ENCODE measurements at places on chromosomes 3 and 15.
A peak's percentile ranks its signal among the peaks of the same experiment; 100 is the strongest.

DNA sequence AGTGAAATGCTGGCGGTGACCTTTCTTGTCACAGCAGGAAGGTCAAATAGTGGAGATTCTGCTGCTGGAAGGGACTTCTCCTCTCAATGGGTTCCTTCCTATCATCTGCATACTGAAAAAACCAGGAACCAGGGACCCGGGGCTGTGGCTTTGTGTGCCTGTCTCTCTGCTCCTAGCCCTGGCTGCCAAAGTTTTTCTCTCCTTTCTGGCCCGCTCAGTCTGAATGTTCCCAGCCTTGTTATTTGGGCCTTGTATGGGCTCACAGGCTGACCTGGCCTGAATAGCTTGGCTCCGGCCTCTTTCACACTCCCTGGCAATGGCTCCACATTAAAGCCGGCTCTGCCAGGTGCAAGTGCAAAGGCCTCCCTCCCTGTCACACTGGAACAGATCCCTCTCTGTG lies 94.7 kb downstream of the LRIG1 start:
- DNase-seq = no peak

GRCh38 chr15:39939487-39940452 lies 5.9 kb downstream of the EIF2AK4 start:
- no peak for DNase-seq

DNA sequence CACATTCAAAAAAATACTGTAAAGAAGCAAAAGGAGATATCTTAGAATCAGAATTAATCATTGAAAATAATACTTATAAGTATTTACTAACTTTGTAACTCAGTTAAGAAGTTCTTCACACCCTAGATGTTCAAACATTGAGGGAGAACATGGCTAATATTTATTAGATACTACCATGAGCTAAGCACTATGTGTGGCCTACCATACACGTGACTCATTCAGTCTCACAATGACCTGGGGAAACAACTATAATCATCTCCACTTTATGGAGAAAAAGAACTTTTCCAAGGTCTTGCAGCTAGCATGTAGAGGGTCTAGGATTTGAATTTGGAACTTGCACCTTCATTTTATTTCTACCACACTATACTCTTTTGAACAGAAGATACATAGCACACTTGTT lies 361.9 kb upstream of the CFAP20DC start:
- no peak for DNase-seq

- DNase-seq = no peak
Measured at GRCh38 chr3:50194903-50195500, 3.6 kb downstream of the GNAT1 start.

GRCh38 chr3:24253336-24253735 lies 241.3 kb downstream of the THRB start:
- no peak for DNase-seq

GRCh38 chr3:105367063-105367405 lies 325 bp downstream of the ALCAM start:
- DNase-seq = no peak

GRCh38 chr3:165196577-165197480 lies 645 bp upstream of the SLITRK3 start:
- no peak for DNase-seq

DNA sequence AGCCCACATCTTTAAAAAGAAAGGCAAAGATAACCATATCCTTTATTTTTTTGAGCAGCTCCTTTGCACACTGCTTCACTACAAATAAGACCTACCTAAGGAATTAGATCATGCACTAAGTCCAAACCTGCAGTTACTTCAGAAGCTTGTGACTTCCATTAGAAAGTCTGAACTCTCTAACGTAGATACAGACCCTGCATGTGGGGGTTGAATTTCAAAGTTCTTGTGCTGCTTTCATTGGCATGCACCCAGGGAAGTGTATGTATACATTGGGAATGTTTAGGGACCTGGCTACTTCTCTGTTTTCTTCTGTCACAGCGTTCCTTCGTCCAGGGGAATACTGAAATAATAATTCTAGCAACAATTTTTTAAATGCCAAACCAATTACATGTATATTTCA lies 185.2 kb upstream of the IL12A start:
- no peak for DNase-seq

- peak; percentile 99 for DNase-seq
Measured at GRCh38 chr15:75042730-75043508, 19.5 kb downstream of the PPCDC start.

DNA sequence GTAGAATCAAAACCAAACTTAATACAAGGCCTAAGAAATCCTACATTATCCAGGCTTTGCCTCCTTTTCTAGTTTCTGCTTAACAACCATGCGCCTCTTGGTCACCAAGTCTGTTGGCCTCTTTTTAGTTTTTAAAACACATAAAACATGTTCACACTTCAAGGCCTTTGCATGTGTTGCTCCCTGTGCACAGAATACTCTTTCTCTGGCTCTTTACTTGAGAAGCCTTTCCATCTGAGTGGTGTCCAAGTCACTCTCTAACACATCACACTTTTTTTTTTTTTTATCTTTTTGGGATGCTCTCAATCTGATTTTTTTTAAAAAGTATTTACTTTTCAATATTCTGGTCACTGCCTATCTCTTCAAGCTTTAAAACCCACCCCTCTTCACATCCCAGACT lies 14.9 kb downstream of the GAP43 start:
- DNase-seq = no peak

DNA sequence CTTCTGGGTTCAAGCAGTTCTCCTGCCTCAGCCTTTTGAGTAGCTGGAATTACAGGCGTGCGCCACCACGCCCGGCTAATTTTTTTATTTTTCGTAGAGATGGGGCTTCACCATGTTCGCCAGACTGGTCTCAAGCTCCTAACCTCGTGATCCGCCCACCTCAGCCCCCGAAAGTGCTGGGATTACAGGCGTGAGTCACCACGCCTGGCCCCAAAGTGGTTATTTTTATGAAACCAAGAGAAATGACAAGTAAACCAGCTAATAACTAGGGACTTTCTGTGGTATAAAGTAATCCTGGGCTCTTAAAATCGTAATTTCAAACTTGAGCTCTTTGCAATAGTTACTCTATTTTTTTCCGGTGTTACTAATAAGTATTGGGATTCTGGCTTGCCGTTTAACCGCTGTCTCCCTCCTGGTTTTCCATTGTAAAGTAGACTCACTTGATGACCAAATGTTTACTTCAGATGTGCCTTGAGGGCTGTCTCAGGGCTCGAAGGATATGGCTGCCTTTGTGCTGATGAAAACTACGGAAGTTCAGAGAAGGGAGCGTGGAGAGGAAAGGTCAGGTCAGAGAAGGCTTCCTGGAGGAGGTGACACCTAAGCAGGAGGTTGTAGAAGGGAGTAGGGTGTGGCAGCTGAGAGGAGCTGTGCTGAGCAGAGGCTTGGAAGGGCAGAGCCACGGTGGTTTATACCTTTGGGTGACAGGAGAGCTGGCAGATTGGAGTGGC lies 4.2 kb downstream of the ZSCAN2 start:
- DNase-seq = no peak

GRCh38 chr15:39202641-39203040 lies 378.2 kb upstream of the THBS1 start:
- no peak for DNase-seq

DNA sequence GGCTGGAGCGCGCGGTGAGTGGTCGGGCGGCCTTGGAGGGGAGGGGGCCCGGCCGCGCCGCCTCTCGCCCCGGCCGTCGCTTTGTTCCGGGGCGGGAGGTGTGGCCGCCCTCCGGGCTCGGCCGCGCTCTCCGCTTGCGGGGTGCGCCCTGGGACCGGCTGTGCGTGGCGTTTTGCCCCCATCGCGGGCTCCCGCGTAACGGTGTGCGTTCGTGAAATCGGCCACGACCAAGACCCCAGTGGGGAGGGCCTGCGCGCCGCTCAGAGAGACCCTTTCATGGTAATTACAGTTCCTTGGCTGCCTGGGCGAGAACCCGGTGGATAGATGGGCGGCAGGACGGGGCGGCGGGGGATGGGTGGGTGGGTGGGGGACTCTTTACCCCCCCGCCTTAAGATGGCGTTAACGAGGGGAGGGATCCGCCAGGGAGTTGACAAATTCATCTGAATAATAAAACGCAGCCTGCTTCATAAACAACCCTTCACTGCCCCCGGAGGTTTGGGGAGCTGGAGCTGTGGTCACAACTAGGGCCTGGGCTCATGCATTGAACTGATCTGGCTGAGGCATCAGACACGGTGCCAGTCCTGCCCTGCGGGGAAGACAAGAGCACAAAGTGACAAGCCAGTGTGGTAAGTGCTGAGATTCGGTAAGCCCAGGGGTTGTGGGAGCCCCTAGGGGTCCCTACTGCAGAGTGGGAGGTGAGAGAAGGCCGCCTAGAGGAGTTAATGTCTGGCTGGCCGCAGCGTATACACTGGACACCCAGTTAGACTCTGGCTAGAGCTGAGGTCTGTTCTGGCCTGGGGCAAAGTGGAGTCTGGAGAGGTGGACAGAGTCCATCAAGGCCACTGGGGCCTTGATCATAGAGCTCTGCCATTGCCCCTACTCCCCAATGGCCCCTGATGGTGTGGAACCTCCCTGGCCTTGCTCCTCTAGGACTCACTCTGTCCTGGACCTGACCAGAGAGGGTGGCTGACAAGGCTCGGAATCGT lies 668 bp downstream of the MRAS start:
- DNase-seq = no peak

DNA sequence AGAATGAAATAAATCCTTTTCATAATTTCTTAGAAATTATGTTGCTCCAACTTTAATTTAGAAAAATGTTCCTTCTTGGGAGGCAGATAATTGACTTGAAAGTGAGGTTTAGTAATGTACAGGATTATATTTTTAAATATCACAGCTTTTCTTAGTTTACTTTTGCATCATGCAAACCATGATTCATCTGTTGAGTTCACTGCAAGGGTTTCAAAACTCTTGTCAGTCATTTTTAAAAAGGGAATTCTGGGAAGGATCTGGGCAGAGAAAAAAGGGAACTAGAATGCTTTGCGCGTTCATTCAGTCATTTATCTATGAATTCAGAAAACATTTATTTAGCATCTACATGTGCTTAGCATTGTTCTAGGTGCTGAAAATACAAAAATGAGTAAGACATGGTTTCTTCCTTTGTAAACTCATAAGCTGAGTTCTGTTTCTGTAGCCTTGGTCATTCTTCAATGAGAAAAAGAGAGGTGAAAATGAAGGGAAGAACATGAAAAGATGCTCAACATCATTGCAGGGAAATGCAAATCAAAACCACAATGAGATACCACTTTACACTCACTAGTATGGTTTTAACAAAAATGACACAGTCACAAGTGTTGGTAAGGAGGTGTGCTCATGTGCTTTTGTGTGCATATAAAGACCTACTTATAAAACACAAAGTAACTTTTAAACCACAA lies 209.1 kb downstream of the NR1D2 start:
- DNase-seq = no peak

GRCh38 chr3:48305396-48305795 lies 28.1 kb downstream of the SPINK8 start:
- DNase-seq = no peak

DNA sequence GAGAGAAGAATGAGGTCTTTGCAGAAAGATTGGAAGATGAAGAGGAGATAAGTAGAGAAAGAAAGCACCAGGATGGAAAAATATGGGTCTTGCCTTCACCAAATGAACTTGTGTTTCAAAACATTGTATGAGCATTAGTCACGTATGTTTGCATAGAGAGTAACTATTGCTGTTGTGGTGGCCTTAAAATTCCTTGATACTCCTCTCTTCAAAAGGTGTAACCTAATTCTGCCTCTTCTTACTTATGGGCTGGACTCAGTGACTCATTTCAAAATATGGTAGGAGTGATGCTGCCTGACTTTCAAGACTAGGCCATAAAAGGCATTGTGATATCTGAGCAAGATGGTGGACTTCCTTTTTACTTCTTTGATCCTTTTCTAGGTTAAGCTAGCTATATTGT lies 228.7 kb upstream of the ZNF385D start:
- no peak for DNase-seq

DNA sequence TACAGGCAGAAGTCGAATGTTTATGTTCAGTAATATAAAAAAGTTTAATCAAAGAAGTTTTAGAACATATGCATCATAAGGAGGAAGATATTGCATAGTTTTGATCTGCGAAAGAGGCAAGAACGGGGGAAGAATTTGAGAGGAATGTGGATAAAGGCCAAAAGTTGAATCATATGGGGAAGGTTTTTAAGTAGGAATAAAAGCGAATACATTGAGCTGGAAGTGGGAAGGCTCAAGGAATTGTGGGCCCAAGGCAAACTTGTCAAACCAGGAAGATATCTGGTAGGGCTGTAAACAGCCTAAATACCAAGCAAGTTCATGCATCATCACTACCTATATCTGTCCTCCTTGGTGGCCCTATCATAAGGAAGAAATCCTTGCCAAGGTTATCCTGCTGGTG lies 186.9 kb downstream of the MAGI1 start:
- no peak for DNase-seq

DNA sequence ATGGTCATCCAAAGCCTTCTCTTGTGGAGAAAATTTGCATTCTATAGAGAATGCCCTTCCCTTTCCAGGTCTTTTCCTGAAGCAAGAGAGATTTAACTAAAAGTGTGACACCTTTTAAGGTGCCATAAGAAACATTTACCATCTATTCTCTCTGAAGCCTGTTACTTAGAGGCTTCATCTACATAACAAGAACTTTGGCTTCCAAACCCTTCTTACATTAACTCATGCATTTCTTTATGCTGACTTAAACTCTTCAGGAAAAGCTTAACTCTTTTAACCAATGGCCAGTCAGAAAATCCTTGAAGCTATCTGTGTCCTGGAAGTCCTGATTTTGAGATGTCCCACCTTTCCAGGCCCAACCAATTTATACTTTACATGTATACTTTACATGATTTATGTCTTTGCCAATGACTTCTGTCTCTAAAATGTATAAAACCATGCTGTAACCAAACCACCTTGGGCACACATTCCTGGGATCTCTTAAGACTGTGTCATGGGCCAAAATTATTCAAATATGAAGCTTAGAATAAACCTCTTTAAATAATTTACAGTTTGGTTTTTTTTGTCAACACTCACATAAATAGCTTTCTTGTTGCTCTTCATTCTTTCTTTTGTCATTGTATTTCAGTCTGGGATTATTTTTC lies 472.6 kb upstream of the NECTIN3 start:
- no peak for DNase-seq

Measured in CD14-positive monocyte (primary cell).